NCI-H2171 (cell line): ENCODE measurements at places on chromosomes 13 and 19.

- no peak for DNase-seq
These were observed 2.9 kb downstream of the RBM26 start for GRCh38 chr13:79403113-79403512.

DNA sequence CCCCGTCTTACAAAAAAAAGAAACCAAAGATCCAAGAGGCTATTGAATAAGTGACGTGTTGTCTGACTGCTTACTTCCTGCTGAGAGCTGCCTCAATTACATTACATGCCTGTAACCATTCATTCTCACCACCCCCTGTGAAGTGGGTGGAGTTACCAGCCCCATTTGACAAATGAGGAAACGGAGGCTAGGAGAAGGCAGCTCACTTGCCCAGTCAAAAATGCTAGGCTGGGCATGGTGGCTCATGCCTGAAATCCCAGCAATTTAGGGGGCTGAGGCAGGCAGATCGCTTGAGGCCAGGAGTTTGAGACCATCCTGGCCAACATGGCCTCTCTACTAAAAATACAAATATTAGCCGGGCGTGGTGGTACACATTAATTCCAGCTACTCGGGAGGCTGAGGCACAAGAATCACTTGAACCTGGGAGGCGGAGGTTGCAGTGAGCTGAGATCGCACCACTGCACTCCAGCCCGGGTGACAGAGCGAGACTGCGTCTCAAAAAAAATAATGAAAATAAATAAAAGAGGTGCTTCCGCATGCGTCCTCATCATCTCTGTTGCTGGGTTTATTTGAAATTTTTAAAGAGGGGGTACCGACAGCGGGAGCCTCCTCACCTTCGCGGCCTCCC lies 499 bp downstream of the LSM7 start:
- no peak for DNase-seq

GRCh38 chr19:3476830-3477229 lies 3.5 kb downstream of the SMIM24 start:
- no peak for DNase-seq

DNA sequence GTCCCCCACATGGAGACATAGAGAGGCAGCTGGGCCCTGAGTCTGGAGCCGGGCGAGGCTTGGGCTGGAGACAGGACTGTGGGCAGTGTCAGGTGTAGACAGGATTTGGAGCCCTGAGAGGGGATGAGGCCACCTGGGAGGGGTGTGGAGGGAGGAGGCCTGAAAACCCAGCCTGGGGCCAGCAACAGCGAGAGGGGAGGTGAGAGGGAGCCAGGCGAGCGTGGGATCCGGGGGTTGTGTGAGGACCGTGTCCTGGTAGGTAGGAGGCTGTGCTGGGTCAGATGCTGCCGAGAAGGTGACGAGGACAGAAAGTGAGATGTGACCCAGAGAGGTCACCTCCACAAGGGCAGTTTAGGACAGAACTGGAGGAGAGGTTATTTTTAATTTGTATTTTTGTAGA lies 7.4 kb downstream of the MPND start:
- no peak for DNase-seq

GRCh38 chr13:98874029-98874397 lies 103.9 kb downstream of the DOCK9 start:
- DNase-seq = no peak

DNA sequence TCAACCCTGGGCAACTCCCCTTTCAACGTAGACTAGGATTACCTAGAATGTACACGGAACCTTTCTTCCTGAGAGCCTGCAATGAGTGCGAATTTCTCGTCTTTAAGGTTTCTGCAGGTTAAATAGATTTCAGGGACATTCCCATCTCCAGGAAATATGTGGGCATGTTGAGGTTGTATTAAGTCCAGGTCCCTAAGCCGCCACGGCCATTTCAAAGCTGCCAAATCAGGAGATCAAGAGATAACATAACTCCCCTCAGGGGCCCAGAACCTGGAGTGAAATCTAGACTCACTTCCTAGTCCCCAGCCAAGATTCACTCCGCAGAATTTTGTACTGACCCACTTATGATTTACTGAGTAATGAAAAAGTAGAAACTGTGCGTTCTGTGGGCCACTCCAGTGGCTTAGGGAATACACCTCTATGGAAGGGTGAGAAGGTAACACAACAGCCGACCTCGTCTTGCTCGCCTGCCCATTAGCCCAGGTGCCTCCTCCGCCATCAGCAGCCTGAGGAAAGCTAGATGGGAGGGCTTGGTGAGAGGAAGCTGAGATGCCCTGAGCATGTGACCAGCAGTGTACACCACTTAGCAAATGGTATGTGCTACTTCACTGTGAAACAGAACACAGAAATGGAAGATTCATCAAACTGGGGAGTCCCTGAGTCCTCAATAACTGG lies 98.5 kb upstream of the SOX1 start:
- DNase-seq = no peak

DNA sequence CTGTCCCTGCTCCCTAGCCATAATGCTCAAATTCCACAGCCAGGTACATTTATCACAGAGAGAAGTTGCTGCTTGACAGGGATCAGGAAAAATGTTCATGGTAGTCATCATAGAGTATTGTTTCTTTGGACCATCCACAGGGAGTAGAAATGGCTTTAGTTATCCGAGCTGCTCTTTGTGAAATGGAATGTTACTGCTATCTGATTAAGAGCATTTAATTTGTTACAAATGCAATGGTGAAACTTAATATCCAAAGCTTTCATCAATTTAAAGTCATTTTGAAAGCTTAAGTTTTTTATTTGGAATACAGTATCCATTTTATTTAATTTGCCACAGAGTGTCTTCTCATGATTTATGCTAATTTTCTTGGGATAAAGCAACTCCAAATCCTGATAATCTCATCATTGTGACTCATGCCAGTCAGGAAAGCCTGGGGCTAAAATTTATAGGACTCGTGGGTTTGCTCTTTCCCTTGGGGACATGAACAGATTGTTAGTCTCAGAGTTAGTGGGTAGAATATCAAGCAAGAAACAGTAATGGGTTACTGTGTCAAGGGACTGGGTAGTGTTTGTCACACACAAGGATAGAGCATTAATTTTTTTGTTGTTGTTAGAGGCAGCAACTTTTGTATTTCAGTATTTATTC lies 59.8 kb downstream of the SCEL start:
- DNase-seq = peak; percentile 39

DNA sequence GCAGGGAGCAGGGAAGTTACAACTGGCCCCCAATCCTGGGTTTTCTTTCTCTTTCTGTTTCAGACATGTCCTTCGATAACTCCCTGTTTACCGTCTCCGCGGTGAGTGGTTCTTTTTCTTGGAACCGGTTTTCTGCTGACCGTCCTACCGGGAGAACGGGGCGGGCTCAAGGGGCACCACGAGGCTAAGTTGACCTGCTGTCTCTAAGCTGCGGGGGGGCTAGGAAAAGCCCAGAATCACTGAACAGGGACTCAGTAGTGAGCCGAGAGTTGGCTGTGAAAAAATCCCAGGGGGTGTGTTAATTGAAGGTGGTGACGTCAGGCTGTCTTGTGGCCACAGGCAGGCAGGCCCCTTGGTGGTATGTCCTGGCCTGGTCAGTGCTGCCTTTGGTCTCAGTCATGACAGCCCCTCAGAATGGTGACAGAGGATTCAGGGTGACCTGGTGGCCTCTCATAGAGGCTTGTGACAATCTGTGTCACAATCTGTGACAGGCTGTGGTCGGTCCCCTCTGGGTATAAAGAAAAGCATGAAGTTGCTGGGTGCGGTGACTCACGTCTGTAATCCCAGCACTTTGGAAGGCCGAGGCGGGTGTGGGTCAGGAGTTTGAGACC lies 8.1 kb upstream of the CARM1 start:
- no peak for DNase-seq

DNA sequence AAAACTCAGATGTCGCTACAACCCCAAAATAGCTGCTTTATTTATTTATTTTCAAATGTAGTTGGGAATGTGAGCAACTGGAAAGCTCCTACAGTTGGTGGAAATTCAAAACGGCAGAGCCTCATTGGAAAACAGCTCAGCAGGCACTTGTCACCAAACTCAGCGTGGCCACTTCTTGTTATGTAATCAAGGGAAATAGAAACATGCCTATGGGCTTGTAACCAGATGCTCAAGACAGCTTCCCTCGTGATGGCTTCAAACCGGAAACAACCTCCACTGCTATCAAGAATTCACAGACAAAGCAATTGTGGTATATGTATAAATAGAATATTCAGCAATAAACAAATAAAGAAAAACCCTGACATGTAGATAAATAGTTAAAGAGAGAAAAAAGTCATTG lies 627.8 kb upstream of the SLC10A2 start:
- DNase-seq = peak; percentile 20

DNA sequence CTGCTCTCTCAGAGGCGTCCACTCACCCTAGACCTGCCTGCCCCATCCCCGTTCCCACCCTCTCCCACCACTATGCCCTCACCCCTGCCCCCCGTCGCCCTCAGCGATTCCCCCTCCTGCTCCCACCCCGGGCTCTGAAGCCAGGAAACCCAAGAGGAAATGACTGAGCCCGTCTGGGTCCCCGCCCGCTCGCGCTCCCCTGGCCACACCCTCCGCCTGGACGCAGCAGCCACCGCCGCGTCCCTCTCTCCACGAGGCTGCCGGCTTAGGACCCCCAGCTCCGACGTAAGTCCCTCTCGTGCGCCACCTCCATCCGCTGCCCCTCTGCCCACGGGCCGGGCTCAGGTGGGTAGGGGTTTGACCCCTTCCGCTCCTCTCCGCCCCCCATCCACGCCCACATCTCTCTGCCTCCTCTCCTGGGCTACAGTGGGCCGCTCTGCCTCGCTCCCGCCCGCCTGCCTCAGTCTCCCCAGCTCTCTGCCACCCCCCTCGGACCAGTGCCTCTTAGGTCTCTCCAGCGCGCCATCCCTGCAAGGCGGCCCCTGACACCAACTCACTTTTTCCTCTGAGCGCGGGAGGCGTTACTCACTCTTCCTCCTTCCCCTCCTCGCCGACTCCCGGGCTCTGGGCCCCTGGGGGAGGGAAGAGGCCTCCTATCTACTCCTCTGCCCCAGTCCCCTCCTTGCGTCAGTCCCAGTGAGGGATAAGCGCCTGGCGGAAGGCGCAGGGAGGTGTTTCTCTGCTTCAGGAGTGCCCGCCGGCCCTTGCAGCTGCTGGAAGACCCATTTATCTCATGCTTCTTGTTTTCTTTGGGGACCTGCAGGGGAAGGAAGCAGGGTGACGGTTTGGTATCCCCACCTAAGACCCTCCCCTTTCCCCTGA lies at the start of gene FXYD5:
TSS of gene FXYD5 (plus strand) at position 211 of the 882 bp plus-strand sequence. CDS start 816 bp downstream, outside the sequence.
- DNase-seq = no peak

- DNase-seq = no peak
These were observed 10.0 kb upstream of the VSTM2B start for GRCh38 chr19:29515706-29516357.

DNA sequence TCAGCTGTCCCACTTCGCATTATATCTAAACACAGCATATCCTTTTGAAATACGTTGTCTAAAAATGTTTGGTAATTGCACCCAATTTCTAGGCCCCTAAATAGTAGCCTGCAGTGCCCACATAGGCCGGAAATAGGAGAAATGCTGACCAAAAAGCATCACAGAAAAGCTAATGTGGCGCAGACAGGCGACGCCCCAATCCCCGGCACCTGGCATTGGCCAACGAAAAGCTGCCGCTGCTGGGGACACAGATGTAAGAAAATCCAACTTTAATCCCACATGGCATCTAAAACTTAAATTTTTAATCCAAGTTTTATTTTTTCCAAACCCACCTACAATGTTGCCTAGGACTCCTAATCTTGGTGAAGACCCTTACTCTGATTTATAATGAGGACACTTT lies 4.0 kb downstream of the SAFB2 start:
- no peak for DNase-seq

DNA sequence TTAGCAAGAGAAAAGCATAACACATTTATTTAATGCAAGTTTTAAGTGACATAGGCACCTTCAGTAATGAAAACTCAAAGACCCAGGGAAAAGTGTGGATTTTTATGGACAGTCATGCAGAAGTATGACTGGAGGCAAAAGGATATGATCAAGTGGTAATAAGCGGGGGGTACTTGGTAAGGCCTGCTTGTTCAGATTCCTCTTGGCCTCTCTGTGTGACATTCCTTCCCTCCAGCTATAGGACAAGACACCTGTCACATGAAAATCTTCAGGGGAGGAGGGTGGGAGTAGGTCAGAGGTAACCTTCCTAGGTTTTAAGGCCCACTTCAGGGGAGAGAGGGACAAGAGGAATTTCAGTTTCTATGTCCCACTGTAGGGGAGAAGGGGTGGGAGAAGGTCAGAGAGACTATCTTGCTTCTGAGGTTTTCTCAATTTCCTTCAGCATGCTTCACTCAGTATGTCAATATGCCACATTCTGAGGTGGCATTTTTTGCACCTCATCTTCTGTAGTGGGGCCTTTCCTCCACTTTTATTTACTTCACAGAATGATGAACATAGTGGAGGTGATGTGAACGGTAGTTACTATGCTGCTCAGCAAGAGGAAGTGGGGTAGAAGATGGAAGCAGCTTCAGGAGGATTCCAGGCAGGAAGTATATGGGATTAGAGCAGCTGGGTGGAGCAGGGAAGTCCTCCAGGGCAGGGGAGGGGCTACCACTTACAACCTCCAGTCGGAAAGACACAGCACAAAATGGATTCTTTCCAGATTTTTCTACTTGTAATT lies 73.2 kb upstream of the RFC3 start:
- no peak for DNase-seq

GRCh38 chr13:51921790-51922740 lies 60.3 kb downstream of the CCDC70 start:
- DNase-seq = no peak

- DNase-seq = no peak
These were observed 242.0 kb downstream of the NDFIP2 start for GRCh38 chr13:79722885-79723445.

DNA sequence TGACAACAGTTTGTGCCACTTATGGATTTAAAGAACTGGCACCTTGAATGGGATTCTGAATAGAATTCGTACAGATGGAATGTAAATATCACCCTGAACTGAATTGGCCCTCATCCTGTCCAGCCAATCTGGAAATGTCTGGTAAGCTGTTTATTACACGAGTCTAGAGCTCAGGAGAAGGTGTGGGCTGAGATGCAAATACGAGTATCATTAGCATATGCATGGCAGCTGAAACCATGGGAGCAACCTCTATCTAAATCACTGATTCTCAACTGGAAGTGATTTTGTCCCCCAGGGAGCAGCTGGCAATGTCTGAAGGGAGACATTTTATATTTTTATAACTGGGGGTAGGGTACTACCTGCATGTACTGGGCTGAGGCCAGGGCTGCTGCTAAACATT lies 15.6 kb upstream of the VWA8 start:
- DNase-seq = no peak

GRCh38 chr13:42970824-42971690 lies 21.0 kb downstream of the EPSTI1 start:
- no peak for DNase-seq

DNA sequence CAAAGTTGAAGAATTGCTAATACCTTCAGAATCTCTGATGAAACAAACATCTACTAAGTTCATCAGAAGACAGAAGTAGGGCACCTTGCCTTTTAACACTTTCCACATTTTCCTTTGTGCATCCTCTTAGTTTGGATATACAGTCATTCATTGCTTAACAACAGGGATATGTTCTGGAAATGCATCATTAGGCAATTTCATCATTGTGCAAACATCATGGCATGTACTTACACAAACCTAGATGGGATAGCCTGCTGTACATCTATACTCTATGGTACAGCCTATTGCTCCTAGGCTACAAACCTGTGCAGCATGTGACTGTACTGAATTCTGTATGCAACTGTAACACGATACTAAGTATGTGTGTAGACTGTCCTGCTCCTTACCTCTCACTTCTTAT lies 169.8 kb downstream of the SUCLA2 start:
- no peak for DNase-seq
